ENCODE measurements at places on chromosomes 6 and 20.

DNA sequence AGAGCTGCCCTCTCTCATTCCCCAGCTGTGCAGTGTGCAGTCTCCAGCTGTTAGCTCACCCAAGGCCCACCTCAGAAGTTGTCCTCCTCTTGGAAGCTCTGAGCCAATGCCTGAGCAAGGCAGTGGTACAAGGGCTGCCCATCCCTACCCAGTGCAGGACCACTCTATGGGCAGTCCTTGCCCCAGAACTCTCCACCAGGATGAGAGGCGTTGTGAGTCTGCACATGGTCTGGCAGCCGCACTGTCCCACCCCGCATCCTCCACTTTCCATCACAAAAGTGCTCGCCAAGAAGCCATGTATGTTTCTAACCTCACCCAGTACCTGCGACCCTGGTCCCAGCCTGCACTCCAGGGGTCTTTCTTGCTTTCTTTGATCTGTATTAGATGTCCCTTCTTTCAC is 175.1 kb upstream of the PMEPA1 start:
- no peak for DNase-seq

GRCh38 chr6:37739618-37740017 is 41.9 kb upstream of the MDGA1 start:
- no peak for DNase-seq

GRCh38 chr6:134508862-134509498 is 191.1 kb upstream of the SGK1 start:
- no peak for DNase-seq

- DNase-seq = no peak
These were observed 88.4 kb upstream of the CEP85L start for GRCh38 chr6:118739696-118740353.

DNA sequence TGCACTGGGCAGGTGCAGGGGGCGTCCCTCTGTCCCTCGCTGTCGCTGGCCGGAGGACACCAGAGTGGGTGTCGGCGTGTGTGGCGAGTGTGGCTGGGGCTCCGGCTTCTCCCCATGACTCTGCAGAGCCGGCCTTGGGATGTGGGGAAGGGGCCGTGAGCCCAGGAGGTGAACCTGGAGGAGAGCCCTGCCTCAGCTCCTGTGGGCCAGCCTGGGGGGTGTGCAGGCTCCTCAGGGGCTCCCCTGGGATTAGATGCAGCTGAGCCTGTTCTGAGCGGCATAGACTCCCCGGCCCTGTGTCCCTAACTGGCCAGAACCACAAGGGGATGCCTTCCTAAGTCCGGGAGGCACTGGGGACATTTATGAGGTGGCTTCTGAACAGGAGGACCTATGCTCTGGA is 73.2 kb upstream of the GATA5 start:
- no peak for DNase-seq

GRCh38 chr6:26258212-26258977 is 106.6 kb upstream of the BTN3A2 start:
- DNase-seq = no peak

GRCh38 chr6:119643876-119644275 is 294.3 kb upstream of the MAN1A1 start:
- no peak for DNase-seq

- DNase-seq = peak; percentile 100
These were observed at the start of gene TMEM14B for GRCh38 chr6:10747251-10747972. TSS of gene TMEM14B (plus strand) at chr6:10747805. CDS start at chr6:10749246, 1,441 bp downstream.

- DNase-seq = no peak
These were observed 17.1 kb downstream of the REPS1 start for GRCh38 chr6:138970856-138971425.

- no peak for DNase-seq
These were observed 16.8 kb upstream of the FRMD1 start for GRCh38 chr6:168095716-168096250.

DNA sequence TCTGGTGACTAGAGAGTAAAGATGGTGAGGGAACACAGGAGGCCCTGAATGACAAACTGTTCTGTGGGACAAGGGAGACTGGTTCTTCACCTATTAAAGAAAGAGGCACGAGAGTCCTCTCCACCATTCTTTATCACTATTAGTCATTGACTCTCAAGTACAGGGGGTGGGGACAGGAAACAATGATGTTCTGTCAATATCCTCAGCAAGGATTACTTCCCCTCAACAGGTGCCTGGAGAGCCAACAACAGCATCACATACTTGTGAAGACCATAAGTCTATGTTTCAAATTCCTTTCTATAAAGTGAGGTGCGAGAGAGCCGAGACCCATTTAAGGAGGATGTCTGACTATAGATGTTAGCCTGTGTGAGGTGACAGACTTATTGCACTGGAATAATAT is 72.4 kb upstream of the TBC1D7 start:
- DNase-seq = no peak

DNA sequence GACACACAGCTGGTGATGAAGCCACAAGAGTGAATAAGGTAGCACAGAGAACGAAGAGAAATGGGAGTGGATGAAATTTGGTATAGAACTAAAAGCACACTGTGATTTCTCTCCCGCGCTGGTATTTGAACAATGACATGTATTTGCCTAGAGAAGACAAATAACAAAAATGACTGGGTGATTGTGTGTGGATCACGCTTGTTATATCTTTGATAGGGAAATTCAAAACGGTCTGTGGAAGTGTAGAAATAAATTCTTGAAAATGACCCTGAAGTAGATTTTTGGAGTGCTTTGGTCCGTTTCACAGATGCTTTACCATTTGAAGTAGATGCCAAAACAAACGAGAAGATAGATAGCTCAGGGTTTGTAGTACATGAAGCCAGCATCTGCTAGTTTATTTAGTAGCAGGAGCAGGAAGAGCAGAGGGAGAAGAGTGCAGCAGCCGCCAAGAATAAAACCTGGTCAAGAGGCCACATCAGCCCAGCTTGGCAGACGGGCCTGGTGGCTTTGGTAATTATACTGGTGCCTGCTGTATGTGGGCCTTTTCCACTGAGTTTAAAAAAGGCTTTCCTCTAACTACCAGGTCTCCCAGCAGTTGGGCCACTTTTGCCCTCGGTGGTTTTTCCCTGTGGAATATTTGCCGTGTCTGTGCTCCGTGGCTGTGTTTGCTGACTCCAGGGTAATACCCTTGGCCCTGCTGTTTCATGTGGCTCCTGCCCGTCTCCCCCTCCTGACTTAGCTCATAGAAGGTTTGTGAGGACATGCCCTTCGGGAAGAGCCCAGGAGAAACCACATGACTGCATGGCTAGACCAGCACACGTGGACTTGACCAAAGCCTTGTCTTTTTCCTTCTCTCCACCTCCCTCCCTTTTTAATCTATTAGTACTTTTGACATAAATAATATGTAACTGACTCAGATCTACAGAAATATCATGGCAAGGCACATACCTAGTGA is 294.0 kb downstream of the SOX4 start:
- no peak for DNase-seq

DNA sequence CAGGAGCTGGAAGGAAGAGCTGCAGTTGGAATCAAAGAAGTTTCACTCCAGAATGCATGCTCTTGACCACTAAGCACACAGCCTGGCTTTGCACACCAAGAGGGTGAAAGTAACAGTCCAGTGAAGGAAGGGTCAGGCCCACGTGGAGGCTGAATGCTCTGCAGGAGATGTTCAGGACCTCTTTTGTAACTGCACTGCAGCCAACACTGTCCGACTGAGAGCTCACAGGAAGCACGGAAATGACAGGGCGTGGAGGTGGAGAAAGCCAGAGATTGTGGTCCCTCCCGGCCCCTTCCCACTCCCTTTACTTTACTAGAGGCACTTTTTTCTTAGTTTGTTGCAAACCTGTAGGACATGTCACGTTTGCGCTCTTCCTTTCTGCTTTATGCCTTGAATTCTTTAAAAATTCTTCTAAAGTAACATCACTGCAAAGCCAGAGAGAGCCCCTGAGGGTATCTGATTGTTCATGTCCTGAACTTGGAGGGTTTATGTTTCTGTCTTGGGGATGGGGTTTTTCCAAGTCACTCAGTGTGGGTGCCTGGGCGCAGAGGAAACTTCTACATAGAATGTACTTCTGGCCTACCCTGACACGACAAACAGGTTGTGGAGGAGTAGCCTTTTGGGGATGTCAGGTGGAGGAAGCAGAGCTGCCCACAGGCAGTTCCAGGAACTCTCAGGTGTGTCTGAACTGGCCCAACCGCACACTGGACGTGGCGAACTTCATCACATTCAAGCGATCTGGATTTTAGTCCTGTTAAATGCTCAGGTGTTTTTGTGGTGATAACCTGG is 40.9 kb downstream of the JAG1 start:
- no peak for DNase-seq

DNA sequence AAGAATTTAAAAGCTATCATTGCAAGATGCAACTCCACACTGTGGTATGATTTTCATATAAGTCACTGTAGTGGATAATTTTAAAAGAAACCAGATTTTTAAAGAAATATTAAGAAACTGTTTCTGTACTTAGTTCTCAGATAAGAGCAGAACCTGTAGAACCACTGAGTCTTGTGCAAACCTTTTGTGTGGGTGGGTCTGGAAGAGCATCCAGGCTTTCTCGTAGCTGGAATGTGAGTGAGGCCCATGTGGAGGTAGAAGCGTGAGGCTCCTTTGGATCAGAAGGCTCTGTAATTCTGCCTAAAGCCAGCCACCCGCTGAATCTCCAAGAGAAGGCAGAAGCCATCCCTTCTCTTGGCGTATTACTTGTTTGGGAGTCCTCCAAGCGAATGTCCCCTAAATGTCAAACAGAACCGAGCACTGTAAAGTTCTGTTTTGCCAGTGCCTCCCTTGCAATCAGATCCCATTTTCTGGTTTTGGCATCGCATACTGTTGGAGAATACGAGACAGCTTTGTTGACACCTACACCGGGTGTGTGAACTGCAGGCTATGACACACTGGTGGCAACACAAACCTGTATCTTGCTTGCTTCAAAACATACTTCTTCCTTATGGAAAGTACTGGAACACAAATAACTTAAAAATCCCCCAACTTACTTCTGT is 188.7 kb downstream of the FOXC1 start:
- no peak for DNase-seq

DNA sequence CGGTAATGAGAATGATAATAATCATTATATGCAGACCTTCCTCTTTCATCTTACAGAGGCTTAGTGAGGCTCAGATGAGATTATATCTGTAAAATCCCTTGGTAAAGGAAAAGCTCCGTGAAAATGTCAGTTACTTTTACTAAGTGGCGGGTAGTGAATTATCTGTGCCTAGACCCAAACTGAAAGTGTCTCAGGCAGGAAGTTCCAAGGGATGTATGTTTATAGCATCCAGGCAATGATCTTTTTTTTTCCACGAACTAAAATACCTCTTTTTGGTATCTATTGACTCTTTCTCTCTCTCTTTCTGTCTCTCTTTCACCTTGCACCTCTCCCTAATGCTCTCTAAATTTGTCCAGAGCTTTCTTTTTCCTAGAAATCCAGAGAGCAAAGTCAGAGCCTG is 5.0 kb downstream of the TCF21 start:
- no peak for DNase-seq

- DNase-seq = no peak
These were observed 10.3 kb upstream of the MAPK13 start for GRCh38 chr6:36120018-36120417.

- DNase-seq = no peak
These were observed 747 bp upstream of the TXNDC5 start for GRCh38 chr6:7911345-7911725.

DNA sequence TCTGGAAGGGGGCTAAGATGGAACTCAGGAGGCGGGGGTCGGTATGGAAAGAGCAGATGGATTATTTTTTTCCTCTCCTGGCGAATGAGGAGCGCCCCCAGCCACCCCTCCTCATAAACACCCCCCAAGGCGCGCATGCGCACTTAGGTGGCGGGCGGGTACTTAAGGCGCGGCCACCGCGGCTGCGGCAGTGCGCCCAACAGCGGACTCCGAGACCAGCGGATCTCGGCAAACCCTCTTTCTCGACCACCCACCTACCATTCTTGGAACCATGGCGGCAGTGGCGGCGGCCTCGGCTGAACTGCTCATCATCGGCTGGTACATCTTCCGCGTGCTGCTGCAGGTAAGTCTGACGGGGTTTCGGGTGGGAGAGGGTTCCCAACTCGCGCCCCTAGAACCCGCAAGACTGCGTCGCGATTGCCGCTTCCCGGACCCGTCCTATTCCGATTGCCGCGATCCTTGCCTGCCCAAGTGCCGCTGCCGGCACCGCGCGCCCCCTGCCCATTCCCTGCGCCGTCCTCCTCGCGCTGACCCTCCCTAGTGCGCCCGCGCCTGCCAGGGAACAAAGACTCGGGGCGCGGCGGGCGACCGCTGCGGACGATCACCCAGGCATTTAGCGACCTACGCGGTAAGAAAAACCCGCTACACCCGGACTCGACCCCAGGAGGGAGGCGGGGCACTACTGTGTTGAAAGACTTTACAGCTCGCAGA is at the start of gene NNAT:
NNAT (plus strand) TSS at position 190 of the 711 bp plus-strand sequence; CDS start at position 272, 82 bp downstream.
- no peak for DNase-seq

GRCh38 chr6:169960886-169961611 is 209.6 kb downstream of the ERMARD start:
- DNase-seq = no peak

DNA sequence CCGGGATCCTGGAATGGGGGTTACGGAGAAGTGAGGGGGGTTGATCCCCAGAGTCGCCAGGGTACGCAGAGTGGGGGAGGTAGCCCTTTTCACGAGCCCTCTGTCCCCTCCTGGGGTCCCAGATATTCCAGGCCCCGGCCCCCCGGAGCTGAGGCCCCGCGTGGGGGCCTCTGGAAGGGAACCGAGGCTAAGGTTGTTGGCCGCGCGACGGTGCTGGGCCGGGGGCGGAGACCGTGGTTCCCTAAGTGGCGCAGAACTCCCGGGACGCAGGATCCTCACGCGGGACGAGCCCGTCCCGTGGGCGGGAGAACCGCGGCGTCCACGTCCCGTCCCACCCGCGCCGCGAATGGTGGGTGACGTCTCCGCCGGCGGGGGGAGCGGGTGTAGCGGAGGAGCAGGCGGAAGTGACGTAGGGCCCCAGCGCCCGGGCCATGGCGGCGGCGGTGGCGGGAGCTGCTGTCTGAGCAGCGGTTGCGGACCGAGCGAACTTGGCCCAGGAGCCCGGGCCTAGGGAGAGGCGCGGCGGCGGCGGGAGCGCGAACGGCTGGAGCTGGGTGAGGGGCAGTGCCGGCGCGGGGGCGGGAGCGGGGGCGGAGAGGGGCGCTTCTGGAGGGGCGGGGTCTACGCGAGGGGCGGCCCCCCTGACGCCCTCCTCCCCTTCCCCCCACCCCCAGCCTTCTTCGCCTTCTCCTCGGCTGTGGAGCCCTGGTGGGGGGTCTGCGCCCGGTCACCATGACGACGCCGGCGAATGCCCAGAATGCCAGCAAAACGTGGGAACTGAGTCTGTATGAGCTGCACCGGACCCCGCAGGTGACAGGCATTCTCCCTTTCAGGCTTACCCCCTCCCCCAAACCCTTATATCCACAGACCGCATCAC is at the start of gene RING1:
RING1 (plus strand) TSS at position 410 of the 877 bp plus-strand sequence; CDS start at position 733, 323 bp downstream.
- DNase-seq = peak; percentile 79

DNA sequence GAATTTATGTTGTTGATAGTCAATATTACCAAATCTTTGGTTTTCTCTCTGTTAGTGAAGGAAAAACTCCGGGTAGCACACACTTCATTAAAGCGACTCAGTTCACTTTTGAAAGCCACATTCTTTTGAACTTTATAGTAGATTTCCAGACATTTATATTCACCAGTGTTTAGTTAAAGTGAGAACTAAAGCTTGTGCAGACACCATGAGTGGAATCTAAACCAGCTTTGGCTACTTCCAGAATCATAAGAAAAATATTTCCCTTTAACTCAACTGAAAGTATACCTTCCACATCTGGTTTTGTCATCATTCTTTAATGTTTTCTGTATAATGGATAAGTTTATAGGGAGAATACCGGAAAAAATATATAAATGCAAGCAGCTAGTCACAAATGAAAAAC is 92.1 kb upstream of the COL21A1 start:
- no peak for DNase-seq

GRCh38 chr6:118086159-118086558 is 179.1 kb downstream of the SLC35F1 start:
- no peak for DNase-seq

Measured in stimulated activated CD4-positive, alpha-beta T cell treated with anti-CD3 and anti-CD28 coated beads, TNF-alpha, amount 100 ng/mL, for 1 hour (primary cell).